ENCODE measurements at places on chromosomes 2 and 18.

DNA sequence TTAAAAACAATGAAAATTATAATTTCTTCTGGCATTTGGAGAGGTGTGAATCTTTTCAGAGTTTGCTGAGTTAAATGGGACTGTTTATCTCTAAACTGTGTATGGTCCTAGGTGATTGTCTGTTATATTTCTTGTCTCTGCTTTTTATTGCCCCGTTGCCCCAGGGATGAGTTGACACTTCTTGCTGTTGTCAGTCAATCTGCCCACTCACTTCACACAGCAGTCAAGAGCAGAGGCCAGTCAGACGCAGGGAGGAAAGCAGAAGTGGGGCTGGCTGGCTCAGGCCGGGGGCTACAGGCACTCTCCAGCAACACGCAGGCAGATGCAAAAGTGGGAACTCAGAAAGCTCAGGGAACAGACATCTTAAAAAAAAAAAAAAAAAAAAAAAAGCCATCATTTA lies 365.2 kb downstream of the CLIP4 start:
- DNase-seq = no peak

- DNase-seq = no peak
These were observed 7.7 kb downstream of the VRK2 start for GRCh38 chr2:58054264-58054663.

- DNase-seq = no peak
These were observed 109.9 kb upstream of the MAP4K3 start for GRCh38 chr2:39546937-39547336.

DNA sequence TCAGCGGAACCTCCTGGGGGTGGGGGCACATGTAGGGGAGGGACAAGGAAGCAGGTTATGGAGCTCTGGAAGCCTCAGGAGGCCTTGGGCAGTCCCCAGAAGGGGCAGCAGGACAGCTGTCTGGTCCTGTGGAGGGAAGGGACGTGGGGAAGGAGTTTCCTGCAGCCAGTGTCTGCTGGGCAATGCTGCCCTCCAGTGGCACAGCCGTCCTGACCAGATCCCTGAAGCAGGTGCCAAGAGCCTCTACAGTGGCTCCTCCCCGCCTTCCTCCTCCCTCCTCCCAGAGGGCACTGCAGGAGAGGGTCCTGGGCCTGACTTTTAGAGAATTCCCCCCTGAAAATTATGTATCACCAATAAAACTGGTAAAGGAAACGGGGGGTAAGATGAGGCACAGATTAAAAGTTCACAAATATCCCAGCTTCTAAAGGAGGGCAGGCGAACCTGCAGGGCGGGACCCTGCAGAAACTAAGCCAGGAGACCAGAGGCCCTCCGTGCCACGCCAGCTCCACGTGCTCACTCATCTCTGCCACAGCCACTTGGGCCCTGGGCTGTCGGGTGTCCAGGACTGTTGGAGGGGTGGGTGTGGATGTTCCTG lies 258.5 kb downstream of the TWIST2 start:
- DNase-seq = no peak

DNA sequence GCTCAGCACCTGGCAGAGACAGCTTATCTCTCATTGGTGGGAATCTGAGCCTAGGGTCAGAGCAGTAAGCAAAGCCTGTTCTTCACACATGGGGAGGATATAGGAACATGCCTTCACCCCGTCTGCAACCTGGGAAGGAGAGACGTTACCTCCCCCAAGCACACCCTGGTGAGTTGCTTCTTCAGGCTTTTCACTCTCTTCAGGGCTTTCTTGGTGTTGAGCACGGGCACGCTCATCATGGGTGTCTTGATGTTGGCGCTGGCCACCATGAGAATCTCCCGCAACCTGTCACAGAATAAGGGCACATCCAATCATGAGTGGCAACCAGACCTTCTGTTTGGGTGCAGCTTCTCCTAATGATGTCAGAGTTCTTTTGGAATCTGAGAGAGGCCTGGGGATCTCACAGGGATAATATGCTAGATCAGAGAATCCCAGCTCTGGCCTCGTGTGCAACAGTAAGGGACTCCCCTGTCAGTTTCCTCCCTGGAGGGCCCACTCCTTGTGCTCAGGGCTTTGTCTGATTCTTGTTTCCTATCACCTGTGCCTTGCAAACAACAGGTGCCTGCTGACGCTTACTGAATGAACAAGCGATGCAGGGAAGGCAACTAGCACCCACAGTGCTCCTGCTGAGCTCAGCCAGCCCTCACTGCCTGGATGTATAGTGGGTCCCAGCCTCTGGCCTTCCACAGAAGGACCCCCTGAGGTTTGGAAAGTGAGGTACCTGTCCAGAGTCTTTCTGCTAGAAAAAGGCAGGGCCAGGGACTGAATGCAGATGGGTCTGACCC lies 66.3 kb downstream of the POLR1A start:
- no peak for DNase-seq

GRCh38 chr2:134335601-134336000 lies 81.7 kb downstream of the MGAT5 start:
- no peak for DNase-seq

- DNase-seq = no peak
These were observed 13.3 kb downstream of the AGAP1 start for GRCh38 chr2:235506997-235507615.

- DNase-seq = no peak
These were observed 86.0 kb downstream of the EPHA4 start for GRCh38 chr2:221486106-221486505.

GRCh38 chr18:14026199-14026598 lies 106.0 kb downstream of the ZNF519 start:
- no peak for DNase-seq

GRCh38 chr2:12592296-12592695 lies 124.4 kb upstream of the TRIB2 start:
- no peak for DNase-seq

DNA sequence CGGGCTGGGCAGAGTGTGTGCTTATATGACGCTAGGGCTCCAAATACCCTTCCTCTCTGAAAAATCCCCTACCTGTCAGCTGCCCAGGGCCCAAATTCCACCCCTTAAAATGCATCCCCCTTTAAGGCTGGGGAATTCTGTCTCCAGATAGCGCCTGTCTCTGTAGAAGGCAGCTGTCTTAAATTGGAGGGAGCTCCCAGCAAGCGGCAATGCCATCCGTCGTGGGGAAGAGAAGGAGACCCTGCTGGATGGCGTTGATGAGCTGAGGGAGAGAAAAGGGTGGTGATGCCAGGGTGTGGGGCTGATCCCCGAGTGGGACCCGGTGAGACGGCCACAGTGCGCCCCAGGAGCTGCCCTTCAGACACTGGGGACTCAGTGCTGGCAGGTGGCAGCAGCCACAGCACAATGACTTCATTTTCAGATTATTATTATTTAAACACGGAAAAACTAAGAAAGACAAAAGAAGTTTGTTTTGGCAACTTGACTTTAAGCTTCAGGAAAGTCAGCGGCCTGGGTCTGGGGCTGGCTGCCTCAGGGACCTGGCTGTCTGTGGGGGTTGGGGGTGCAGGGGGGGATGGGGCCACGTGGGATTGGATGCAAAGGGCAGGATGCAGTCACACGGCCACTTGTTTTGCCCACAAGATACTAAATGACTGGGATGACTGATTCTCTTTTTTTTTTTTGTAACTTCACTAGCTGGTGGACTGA lies 152.8 kb downstream of the TFCP2L1 start:
- no peak for DNase-seq

GRCh38 chr2:42979416-42979869 lies 187.1 kb upstream of the HAAO start:
- DNase-seq = no peak

- no peak for DNase-seq
These were observed 18.4 kb downstream of the SIX3 start for GRCh38 chr2:44959855-44960254.

- no peak for DNase-seq
These were observed 9.1 kb downstream of the CNNM4 start for GRCh38 chr2:96769814-96770213.
